ENCODE measurements at places on chromosomes 7 and 10.
A peak's percentile ranks its signal among the peaks of the same experiment; 100 is the strongest.

DNA sequence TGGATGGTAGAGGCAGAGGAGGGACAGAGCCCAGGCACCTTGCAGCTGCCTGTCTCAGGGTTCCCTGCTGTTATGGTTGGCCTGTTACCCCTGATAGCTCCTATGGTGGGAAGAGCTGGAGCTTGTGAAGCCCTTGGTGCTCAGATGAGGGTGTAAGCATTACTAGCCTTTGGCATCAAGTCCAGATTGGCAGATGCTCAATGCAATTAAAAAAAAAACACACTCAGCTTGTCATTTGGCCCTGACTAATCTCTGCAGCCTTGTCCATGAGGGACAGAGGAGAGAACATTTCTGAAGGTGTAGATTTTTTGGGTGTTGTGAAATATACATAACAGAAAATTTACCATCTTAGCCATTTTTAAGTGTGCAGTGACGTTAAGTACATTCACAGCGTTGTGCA lies 86.3 kb downstream of the PLPP4 start:
- no peak for DNase-seq

DNA sequence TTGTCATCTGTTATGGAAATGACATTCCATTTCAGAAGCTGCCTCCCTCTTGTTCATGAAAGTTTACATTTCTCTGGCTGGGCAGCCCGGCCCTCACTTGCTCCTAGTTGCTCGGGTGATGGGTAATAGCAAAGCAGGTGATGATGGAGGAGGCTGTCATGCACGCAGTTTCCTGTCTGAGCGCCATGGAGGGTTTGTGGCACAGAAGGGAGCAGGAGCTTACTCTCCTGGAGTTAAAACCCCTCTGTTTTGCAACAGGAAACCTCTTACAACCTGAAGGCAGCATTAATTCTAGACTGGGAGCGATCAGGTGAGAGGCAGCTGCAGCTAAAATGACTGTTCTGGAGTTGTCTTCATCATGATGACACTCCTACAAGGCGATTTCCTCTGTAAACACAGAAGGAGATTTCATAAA lies 34.1 kb upstream of the MKI67 start:
- no peak for DNase-seq

GRCh38 chr10:72831696-72832409 lies 61.7 kb upstream of the OIT3 start:
- no peak for DNase-seq

GRCh38 chr10:30803058-30803457 lies 173.5 kb upstream of the LYZL2 start:
- no peak for DNase-seq

- DNase-seq = no peak
These were observed 205.0 kb downstream of the SORCS1 start for GRCh38 chr10:106959521-106959920.

GRCh38 chr7:131845573-131846314 lies 289.3 kb upstream of the PODXL start:
- DNase-seq = no peak

- DNase-seq = no peak
These were observed 216.6 kb downstream of the ZMYND11 start for GRCh38 chr10:351770-352334.

DNA sequence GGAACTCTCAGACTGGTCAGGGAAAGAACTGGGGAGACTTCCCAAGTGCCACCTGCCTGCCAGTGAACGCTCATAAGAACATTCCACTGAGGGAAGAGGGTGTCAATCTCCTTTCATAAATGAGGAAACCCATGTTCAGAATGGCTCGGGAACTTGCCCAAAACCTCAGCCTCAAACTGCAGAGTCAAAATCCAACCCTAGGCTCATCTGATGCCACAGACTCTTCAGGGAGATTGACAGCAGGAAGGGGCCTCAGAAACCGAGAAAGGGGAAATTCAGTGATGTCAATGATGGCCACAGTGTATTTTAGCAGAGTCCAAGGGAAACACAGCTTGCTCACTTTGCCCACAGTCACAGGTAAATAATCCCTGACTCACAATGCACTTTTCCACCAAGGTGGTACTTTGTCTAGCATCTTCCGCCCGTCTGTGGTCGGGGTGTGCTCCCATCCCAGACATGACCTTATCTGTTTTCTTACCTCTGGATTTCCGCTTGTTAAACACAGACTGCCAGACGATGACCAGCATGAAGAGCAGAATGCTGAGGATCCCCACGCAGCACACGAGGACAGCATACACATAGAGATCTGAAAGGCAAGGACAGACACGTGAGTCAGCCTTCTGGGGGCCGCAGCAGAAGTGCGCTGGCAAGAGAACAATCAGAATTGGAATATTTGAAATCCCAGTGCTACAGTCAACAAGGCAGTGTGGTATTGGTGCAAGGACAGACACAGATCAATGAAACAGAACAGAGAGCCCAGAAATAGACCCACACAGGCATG lies 38.4 kb downstream of the VSTM4 start:
- DNase-seq = no peak

DNA sequence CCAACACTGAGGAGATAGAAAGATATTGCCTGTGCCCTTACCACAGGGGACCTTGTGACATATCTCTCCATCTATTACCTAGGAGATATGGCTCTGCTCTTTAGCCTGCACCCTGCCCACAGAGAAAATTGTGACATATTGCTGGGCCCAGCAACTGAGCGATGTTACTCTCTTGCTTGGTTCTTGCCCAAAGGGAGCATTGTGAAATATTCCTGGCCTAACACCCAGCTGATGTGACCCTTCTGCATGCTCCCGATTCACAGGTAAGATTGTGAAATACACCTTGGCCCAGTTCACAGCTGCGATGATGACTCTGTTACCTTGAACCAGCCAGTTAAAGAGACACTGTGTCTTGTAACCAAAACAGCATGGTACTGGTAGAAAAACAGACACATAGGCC lies 37.2 kb upstream of the ZNF107 start:
- no peak for DNase-seq

DNA sequence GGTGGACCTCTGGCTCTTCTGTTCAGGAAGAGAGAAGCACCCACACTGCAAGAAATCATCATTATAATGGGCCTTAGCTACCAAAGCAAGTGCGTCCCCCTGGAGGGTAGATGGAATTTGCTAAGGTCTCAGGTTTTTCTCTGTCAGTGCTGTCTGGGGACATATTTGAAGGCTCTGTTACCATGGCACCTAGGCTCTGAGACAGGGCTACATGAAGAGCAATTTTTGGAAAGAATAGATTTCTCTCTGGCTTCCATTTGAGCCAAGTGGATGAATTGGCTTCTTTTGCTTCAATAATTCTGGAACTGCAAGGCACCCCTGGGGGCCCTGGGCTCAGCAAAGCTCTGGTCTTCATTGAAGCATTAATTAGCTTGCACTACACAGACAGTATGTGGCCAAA lies 349.1 kb upstream of the GALNT17 start:
- DNase-seq = no peak

DNA sequence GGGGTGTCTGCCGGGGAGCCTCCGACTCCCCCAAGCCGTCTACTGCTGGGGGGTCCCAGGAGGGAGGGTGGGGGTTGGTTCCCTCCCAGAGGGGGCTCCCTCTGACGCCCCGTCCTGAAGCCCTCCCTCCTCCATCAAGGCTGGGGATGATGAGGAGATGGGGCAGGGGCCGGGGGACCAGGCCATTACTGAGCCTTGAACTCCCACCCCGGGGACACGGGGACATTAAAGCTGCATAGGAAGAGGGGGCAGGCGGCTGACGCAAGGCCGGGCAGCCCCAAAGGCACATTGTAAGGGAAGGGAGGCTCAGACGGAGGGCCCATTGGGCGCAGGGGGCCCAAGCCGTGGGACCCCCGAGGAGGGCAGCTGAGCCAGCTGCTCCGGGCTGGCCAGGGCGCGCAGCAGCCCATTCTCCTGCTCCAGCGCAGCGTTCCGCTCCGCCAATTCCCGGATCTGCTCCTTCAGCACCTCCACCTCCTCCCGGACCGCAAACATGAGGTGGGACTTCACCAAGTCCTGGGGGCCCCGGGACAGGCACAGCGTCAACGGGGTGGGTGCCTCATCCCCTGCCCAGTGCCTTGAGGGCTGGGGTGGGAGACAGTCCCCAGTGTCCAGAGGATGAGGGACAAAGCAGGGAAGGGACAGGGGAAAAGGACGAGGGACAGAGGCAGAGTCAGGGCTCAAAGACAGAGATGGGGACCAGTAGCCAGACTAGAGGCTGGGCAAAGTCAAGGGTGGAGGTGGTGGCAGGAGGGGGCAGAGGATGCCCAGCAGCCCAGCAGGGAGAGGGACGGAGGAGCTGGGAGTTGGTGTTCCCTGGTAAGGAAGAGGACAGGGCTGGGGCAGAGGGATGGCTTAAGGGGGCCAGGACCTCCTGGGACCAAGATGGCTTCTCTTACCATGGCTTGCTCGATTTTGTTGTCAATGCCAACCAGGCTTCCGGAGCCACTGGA lies 2.9 kb upstream of the SPACDR start:
- no peak for DNase-seq

- no peak for DNase-seq
These were observed 650.8 kb downstream of the LRMDA start for GRCh38 chr10:76082232-76082631.

GRCh38 chr7:74101061-74101681 lies 17.6 kb downstream of the LIMK1 start:
- no peak for DNase-seq

- DNase-seq = peak; percentile 50
These were observed 1.2 kb upstream of the ZMIZ1 start for GRCh38 chr10:79067241-79068202.

DNA sequence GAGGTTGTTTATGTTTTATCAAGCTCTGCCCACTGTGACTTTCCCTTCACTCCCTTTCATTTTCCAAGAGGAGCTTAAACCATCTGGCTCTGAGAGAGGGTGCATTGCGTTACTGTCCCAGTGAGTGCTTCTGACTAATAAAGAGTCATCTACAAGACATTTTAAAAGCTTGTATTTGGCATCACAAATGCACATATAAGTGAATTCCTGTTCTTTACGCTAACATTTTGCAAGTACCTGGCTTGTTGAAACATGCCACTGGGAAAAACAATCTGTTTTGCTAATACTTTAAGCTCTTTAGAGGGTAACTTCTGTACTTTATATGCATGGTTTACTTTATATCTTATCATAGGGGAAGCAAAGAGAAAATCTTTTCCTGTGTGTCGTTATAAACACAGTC lies 534.6 kb upstream of the POM121L12 start:
- DNase-seq = no peak

DNA sequence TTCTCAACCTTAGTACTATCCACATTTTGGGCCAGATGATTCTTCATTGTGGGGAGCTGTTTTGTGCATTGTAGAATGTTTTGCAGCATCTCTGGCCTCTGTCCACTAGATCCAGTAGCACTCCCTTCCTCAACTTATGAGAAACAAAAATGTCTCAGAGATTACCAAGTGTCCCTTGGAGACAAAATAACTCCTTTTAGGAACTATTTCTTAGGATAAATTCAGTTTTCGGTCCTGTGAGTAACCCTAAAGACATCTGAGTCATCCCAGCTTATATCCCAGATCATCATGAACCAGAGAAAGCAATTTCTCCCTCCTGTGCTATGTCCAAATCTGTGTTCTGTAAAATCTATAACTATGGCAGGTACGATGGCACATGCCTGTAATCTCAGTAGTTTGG lies 266.6 kb upstream of the PHYHIPL start:
- DNase-seq = no peak

- no peak for DNase-seq
These were observed 580.4 kb upstream of the KCND2 start for GRCh38 chr7:119692541-119692940.

DNA sequence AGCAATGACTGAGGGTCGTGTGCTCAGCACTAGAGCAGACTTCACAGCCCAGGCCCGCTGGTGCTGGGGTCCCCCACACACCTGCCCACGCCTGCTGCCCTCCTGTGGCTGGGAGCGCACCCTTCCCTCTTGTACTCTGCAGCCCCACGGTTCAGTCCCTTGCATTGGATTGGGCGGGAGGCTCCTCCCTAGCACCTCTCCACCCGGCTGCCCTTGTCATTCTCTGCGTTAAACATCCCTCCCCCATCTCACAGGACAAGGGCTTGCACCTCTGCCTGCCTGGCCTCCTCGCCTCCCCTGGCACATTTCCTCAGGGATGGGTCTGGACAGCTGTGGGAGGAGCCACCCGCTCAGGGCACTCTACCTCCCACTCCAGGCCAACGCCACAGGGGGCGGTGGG lies 68.6 kb downstream of the ALOX5 start:
- no peak for DNase-seq

- no peak for DNase-seq
These were observed 21.9 kb downstream of the GRID1 start for GRCh38 chr10:86344714-86345161.

DNA sequence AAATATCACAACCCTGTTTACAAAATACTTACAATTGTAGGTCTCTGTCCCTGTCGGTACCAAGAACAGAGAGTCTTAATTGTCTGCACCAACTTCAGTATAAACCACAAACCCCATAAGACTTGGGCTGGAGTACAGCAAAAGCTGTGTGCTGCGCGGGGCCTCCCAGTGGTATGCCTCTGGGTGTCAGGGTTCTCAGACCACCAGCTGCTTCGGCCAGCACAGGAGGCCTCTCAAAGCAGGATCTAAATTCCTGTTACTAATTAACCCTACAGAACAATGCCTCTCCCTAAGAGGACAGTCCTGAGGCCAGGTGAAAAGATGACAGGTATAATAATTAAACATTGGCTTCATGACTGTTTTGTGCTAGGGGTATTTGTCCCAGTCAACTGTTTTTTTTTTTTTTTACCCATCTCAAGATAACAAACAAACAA lies 957 bp upstream of the SVIL start:
- DNase-seq = no peak

DNA sequence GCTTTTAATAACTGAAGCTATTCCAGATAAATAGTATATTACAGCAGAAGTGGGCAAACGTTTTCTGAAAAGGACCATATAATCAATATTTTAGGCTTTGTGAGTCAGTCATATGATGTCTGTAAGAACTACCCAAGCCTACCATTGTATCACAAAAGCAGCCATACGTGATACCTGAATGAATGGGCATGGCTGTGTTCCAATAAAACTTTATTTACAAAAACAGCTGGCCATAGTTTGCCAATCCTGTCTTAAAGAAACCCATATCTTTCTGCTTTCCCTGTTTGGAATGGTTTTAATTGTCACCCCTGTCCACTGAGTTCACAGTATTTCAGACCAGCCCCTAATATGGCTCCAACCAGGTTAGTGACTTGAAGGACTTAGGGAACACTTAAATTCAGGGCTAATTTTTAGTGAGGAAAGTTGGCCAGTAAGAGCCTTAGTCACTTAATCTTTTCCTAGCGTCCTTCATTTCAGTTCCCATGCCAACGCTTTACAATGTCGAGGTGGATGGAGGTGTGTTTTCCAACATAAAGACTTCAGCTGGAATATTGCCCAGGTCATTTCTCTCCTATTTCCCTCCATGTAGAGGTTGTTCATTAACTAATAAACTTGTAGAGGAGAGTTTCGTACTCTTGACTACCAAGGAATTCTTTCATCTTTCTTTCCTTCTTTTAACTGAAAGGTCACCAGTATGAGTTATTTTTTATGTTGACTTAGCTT lies 184.5 kb downstream of the TRIL start:
- DNase-seq = no peak

- no peak for DNase-seq
These were observed 35.0 kb upstream of the CPXM2 start for GRCh38 chr10:123926401-123927264.

- DNase-seq = no peak
These were observed at the start of gene DOCK1 for GRCh38 chr10:126904818-126905701. DOCK1 (plus strand) TSS chr10:126905428; CDS start chr10:126905518, 90 bp downstream.

GRCh38 chr10:94936721-94937120 lies 1.7 kb upstream of the CYP2C9 start:
- DNase-seq = no peak

GRCh38 chr7:38294926-38295325 lies 21.5 kb upstream of the TARP start:
- no peak for DNase-seq
